ENCODE measurements at places on chromosomes 12 and 14.
A peak's percentile ranks its signal among the peaks of the same experiment; 100 is the strongest.

GRCh38 chr14:45426685-45427282 lies 173.8 kb upstream of the MIS18BP1 start:
- DNase-seq, result peak; percentile 10

GRCh38 chr12:64782191-64782876 lies 23.1 kb upstream of the GNS start:
- no peak for DNase-seq

GRCh38 chr12:115335594-115335993 lies 651.6 kb upstream of the TBX3 start:
- DNase-seq, result no peak

GRCh38 chr14:63428486-63428885 lies 109.8 kb upstream of the GPHB5 start:
- DNase-seq, result no peak

DNA sequence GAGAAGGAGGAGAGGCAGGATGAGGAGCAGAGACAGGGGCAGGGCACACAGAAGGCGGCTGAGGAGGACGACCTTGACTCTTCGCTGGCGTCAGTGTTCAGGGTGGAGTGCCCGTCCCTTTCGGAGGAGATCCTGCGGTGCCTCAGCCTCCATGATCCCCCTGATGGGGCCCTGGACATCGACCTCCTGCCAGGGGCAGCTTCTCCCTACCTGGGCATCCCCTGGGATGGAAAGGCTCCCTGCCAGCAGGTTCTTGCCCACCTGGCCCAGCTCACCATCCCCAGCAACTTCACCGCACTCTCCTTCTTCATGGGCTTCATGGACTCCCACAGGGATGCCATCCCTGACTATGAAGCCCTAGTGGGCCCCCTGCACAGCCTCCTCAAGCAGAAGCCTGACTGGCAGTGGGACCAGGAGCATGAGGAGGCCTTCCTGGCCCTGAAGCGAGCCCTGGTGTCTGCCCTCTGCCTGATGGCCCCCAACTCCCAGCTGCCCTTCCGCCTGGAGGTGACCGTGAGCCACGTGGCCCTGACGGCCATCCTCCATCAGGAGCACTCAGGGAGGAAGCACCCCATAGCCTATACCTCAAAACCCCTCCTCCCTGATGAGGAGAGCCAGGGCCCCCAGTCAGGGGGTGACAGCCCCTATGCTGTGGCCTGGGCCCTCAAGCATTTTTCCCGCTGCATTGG lies 14.6 kb downstream of the CBLN3 start:
- DNase-seq, result no peak

- DNase-seq, result no peak
Measured at GRCh38 chr12:52004042-52004648, 2.6 kb upstream of the TAMALIN start.

DNA sequence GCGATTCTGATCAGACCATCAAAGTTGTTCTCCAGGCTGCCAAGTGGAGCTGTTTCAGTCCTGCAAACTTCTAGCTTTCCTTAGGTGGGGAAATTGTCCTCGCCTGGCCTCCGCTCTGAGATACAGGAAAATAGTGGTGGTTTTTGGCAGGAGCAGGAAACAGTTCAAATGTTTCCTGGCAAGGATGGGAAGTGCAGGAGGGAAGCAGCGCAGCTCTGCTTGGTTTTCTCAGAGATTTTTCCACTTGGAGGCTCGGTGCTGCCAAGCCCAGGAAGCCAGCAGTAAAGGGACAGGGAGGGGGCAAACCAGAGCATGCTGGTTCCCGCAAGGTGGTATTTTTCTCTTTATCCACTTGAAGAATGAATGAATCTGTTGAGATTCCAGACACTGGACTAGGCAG lies 17.0 kb downstream of the TMEM63C start:
- no peak for DNase-seq

DNA sequence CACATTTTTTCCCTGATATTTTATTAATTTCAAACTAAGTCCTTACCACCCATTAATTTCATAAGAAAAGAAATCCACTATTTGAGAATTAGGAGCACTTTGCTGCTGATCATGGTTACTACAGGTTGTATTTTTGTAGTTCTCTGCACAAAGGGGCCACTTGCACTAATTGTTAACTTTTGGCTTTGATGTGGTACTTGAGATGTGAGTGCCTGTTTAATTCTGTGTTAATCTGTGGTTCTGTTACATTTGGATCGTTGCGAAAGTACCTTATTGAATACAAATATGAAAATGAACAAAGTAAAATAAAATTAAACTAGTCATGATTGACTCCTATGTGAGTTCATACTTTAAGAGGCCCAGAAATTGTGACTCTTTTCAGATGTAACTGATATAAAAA lies 374.9 kb upstream of the RGS6 start:
- no peak for DNase-seq

DNA sequence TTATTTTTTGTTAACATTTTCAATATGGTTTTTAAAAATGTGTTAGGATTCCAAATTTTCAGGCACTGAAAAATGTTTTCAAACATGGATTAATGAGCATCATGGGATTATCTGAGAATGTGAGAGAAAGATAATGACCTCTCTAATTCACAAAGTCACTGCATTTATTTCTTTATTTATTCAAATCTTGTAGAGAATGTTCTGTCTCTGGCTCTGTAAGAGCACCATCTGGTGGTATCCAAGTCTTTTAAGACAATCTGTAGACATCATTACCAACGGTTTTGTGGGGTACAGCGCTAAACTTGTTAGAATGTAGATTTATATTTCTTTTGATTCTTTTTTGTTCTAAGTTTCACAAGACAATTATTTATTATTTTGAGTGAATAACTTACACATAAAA lies 956.0 kb upstream of the NOVA1 start:
- DNase-seq, result no peak

DNA sequence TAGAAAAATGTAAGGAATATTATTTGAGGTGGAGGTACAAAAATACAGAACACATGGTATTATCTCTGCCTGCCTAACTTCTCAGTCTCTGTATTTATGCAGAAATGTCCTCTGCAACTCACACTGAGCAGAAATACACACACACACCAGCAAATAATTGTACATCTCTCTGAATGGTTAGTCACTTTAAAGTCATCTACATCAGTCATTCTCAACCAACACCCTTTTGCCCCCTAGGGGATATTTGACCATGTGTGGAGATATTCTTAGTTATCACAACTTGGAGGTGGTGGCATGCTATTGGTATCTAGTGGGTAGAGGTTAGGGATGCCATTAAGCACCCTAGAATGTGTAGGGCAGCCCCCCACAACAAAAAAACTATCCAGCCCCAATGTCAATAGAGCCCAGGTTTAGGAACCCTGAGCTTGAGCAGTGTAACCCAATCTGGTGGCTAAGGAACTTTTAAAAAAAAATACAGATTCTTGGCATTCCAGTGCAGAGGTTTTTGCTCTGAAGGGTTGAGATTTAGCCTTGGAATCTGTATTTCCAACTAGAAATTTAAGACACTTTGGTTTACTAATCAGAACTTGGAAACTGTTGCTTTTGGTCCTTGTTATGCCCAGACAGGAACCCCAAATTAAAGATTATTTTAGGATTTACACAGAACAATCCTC lies 183.8 kb downstream of the TBX5 start:
- DNase-seq, result no peak

DNA sequence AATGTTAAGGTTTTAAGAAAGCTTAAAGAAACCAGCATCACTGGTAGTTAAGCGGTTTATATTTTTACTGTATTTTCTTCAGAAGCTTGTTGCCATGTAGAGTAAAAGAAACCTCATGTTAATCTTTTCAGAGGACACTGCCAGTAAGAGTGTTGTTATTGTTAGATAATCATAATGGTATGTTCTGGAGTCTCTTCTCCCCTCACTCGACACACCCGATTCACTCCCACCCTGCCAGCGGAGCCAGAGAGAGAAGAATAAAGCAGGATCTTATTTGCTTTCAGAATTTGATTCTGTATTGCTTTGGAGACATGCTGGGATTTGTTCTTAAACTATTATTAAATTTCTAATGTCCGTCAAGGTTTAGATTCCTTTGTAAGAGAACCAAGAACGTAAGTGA lies 113.7 kb downstream of the SAMD4A start:
- DNase-seq, result no peak

DNA sequence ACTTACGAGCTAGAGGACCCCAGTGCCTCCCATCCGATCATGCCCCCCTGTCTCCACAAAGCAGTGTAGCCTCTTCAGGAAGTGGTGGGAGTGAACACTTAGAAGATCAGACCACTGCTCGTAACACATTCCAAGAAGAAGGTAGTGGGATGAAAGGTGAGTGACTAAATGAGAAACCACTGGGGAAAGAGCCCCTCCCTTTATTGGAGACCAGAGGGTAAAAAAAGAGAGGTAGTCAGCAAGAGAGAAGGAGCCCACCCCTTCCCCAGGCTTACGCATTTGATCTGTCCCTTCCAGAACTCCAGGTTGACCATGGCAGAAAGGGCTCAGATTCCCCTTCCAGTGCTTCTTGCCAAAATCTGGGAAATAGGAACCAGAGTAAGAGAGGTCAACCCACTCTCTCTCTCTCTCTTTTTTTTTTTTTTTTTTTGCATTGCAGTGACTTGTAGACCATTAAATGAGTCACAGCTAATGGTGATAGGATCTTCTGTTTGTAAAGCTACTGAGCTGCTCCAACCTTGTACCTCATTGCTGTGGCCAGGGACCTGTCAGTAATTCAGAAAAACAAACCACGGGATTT lies 165.4 kb downstream of the GCH1 start:
- DNase-seq, result no peak

- no peak for DNase-seq
Measured at GRCh38 chr12:27952510-27952909, 20.0 kb downstream of the PTHLH start.

- no peak for DNase-seq
Measured at GRCh38 chr12:27179400-27180214, 64.5 kb upstream of the STK38L start.

GRCh38 chr12:101928556-101928955 lies 51.2 kb downstream of the DRAM1 start:
- DNase-seq, result no peak

GRCh38 chr12:98696036-98696646 lies 51.1 kb downstream of the APAF1 start:
- no peak for DNase-seq

DNA sequence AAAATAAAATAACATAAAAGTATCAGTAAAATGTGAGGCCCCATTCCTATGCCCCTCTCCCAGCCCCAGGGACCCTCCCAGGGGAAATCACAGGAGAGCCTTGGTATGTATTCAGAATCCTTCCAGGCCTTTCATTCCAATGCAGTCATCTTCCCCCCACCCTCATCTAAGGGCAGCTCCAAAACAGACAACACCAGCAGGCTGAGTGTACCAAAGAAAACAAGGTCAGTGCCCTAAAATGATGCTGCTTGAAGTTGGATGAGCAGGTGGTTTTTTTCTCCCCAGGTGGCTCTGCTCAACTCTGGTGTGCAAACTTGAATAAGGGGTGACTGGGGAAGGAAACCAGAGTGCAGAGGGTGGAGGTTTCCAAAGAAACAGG lies 56.2 kb downstream of the TSPAN9 start:
- DNase-seq, result no peak

- DNase-seq, result no peak
Measured at GRCh38 chr14:72686101-72686500, 207.8 kb downstream of the DPF3 start.

DNA sequence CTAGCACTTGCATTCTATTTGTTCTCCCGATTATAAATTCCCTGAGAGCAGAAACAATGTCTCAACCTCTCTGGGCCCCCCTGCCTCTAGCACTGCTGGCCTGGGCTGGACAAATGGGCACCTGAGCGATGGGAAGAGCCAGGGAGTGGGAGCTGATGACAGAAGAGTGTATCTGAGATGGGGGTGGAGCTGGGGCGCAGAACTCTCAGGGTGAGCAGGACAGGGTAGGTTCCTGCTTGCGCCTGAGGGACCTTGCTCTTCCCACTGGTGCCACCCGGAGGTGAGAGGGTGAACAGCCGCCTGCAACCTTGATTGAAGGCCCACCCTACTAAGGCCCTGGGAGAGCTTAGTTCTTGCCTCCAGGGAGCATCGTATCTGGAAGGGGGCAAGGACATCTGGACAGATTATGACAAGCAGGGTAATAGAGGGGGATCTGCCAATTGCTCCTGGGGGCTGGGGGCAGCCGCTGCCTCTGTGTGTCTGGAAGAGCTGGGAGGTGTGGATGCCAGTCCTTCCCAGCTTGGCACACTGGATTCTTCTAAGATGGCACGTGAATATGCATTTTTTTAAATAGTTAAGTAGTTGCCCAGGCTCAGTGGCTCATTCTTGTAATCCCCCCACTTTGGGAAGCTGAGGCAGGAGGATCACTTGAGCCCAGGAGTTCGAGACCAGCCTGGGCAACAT lies 43.0 kb upstream of the TSPAN9 start:
- DNase-seq, result no peak

GRCh38 chr12:55830601-55831446 lies 1.4 kb upstream of the DNAJC14 start:
- DNase-seq, result peak; percentile 53

- no peak for DNase-seq
Measured at GRCh38 chr14:35398071-35398584, 6.4 kb downstream of the NFKBIA start.
